ENCODE measurements at places on chromosomes 12 and 14.

- no peak for DNase-seq
Measured at GRCh38 chr14:95611293-95611880, 74.8 kb upstream of the TCL1B start.

- no peak for DNase-seq
Measured at GRCh38 chr14:81465507-81466228, 65.5 kb upstream of the STON2 start.

DNA sequence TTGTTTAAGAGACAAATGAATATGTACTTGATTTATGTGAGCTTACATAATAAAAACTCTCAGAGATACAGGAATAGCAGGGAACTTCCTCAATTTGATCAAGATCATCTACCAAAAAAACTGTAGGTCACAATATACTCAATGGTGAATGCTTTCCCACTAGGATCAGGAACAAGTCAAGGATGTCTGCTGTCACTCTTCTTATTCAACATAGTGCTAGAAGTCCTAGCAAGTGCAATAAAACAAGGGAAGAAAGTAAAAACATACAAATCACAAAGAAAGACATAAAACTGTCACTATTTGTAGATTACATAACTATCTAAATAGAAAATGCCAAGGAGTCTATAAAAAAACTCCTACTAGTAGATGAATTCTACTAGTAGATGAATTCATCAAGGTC lies 41.9 kb upstream of the PAWR start:
- no peak for DNase-seq

GRCh38 chr14:53954551-53955228 lies 1.9 kb downstream of the BMP4 start:
- no peak for DNase-seq

DNA sequence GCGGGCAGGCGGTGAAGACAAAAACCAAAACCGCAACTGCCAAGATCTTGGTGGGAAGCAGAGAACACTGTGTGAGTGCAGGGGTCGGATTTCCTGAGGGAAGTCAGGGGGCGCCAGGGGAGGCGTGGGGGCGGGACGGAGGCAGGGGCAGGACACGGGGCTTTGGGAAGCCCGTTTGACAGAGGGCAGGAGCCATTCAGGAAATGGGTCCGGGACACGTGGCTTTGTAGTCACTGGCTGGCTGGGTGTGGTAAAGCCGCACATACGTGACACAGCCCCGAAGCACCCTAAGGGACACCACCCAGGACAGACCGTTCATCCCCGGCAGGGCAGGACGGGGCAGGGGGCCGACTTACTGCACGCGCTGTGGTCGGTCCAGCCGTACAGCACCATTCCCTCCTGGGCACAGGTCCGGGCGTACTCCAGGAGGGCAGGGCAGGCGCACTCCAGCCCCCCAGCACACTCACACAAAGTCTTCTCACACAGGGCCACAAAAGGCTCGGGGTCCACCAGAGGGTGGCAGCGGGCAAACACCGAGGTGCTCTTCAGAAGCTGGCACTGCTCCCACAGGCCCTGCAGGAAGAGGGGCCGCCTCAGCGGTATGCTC lies 49.4 kb downstream of the VWF start:
- peak; percentile 15 for DNase-seq

- DNase-seq: no peak
Measured at GRCh38 chr14:103862393-103862782, 15.0 kb upstream of the PPP1R13B start.

GRCh38 chr12:96719660-96720362 lies 187.2 kb upstream of the NEDD1 start:
- peak; percentile 53 for DNase-seq

GRCh38 chr14:105329411-105330150 lies 15.0 kb downstream of the PACS2 start:
- DNase-seq: no peak

DNA sequence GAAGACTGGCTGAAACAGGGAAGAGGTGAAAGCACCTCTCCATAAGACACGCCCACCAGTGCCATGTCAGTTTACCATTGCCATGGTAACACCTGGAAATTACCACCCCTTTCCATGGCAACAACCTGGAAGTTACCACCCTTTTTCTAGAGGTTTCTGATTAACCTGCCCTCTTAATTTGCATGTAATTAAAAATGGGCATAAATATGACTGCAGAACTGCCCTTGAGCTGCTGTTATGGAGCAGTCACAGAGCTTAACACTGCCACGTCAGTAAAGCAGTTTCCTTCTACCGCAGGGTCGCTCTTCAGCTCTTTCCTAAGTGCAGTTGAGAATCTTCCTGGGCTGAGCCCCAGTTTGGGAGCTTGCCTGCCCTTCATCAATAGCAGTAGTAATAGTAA lies 55.2 kb downstream of the RASSF3 start:
- peak; percentile 58 for DNase-seq

- no peak for DNase-seq
Measured at GRCh38 chr12:69108037-69108436, 131.3 kb upstream of the CPSF6 start.

DNA sequence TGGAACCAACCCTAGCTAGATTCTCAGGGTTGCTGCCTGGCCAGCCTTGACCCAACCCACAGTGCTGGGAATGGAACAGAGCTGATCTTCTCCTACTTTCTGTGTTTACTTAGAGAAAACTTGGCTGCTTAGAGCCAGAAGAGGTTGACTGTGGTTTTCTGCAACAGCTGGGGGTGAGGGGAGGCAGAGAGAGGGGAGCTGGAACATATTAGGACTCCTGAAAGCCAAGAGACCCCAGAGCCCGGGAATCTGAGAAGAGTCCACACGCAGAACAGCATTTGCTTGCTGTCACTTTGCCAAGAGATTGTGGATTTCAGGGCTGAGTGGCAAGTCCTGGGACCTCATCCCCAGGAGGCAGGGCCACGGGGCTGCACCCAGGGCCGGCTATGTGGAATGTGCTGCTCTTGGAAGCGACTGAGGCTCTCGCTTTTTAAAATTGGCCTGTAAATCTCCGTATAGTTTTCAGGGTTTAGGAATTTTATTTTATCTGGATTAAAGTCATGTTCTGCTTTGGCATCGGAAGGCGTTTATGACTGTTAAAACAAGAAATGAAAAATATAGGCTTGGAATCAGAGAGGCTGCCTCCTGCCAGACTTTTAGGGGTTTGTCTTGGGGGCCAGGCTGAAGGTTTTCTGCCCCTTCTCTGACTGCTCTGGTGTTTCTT lies 22.3 kb upstream of the MED13L start:
- DNase-seq: no peak

GRCh38 chr12:104291867-104292524 lies 11.5 kb upstream of the EID3 start:
- no peak for DNase-seq

GRCh38 chr12:123879101-123879500 lies 93.5 kb downstream of the CCDC92 start:
- DNase-seq: no peak

DNA sequence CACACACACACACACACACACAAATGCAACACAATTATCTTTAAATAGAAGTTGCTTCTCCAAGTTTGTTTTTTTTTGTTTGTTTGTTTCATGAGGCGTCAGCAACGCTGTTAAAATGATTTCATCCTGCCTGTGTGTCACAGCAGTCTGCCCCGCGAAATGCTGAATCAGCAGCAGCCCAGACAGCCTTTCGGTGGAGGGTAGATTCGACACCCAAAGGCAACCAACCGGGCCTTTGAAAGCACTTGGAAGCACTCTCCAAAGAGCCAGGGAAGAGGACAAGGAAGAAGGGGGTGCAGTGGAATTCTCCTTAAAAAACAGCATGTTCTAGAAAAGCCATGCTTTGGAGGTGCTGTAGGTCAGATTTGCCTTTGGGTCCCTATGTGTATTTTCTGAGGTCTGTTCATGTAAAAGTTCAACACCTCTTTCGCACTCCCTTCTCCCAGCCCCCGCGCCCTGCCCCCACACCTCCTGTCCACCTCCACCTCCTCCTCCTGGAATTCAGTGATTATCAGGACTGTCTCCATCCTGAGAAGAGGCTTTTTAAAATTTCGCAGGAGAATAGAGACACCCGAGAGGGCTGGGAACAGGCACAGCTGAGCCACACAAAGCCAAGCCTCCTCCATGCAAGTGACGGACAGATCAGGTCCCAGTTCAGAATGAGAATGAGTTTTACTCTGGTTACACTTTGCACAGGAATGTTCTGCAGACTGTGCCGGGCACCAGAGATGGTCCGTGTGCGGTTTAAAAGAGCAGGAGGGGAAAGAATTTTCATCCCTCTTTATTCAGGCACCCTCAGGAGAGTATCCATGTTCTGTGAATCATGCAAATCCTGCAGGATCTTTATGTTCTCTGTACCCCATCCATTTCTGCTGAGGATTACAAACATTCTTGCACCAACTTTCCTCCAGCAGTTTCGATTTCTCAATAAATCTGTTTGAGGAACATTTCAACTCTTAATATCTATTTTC lies 177.9 kb downstream of the ETV6 start:
- no peak for DNase-seq

- DNase-seq: no peak
Measured at GRCh38 chr12:131258398-131258797, 304.7 kb downstream of the ADGRD1 start.

- DNase-seq: no peak
Measured at GRCh38 chr14:49733836-49734235, 34.1 kb upstream of the KLHDC2 start.

- DNase-seq: no peak
Measured at GRCh38 chr12:114445401-114446323, 39.7 kb upstream of the TBX5 start.

DNA sequence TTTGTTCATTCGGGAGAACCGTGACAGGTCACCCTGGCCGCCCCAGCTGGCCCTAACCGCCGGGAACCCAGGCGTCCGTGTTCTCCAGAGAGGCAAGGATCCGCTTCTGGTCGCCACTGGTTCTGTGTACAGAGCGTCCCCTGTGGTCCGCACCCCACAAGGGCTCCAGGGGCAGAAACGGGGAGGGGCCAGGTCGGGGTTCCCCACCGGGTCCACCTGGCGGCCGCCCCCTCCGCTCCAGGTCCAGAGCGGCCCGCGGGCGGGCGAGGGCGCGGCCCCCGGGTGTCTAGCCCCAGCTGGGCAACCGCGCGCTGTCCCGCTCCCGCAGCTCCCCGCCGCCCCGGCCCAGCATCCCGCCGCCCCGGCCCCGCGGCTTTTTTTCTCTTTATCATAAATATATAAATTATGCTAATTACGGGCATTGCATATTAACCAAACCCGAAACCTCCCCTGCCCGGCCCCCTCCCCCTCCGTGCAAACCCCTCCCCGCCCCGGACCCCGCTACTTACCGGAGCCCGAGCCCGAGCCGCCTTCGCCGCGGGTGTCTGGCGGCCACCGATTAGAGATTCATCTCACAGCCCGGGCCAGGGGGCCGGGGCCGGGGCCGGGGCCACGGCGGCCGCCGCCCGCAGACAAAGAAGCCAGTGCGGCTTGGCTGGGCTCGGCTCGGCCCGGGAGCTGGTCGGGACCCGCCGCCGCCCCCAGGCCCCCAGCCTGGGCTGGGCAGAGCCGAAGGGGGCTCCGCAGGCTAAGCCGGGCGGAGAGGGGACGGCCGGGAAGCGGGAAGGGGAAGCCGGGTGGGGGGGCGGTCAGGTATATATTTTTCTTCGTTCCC lies 512 bp downstream of the POU6F1 start:
- no peak for DNase-seq

DNA sequence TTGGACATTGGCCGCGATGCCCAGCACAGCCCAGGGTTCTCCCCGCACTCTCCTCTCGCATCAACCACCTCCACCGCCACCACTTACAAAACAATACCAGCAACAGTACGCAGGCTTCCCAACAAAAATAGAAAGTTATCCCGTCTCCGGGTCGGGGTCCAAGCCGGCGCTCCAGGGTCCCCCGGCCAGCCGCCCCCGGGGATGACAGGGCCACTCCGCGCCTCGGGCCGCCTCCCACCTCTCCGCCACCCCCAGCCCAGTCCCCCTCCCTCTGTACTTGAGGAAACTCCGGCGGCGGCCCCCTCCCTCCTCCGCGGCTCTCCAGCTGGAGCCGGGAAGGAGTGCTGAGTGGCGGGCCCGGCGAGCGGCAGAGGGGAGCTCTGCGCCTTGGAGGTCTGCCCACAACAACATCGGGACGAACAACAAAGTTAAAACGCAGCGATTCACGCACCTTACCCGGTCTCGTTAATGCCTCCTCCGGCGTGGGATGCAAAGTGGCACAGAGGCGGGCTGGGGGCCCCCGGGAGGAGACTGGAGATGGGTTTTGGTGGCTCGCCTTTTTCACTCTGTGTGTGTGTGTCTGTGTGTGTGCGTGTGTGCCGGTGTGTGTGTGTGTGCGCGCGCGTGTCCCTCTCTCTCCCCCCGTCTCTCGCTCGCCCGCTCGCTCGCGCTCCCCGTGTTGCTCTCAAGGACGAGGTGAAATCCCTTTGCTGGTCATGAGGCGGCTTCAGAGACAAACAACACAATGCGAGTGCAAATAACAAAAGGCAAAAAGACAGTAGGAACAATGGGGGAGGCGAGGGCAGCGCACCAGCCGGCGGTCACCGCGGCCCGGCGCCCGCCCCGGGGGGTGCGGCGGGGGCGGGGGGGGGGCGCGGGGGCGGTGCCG lies 386.8 kb downstream of the BCAT1 start:
- peak; percentile 11 for DNase-seq

DNA sequence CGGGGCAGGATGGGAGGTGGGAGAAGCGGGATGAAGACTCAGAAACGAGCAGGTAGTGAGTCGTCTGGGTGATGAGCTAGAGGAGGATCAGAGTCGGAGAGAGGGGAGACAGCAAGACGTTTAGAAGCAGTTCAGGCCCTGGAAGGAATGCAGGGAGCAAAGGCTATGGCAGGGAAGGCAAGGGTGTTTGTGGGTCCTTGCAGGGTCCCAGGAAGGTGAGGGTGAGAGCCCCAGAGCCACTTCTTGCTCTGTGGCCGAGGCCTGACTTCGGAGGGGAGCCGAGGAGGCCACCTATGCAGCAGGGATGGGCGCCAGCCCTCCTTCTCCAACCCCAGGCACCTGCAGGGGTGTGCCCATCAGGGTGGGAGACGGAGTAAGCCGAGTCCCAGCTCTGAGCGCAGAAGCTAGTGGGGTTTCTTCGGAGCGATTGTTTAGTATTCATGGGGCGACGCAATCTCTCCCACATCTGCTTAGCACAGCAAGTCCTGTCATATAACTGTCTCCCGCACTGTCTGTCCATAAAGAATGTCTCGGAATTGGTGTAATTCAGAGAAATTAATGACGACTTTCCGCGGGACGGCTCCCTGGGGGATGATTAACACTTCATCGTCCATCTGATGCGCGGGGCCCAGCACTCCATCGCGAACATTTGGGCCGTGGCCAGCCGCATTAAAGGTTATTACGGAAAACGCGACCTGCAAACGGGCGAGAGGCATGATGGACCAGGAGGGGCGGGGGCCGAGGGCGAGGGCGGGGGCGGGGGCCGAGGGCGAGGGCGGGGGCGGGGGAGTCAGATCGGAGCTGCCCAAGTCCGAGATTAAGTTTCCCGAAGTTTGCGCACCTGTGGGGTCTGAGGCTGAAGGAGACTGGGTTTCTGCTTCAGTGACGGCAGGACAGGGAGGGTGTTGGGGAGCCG lies 12.2 kb upstream of the CALCOCO1 start:
- no peak for DNase-seq

- DNase-seq: no peak
Measured at GRCh38 chr12:76799362-76799761, 35.4 kb downstream of the ZDHHC17 start.

GRCh38 chr12:62472472-62472871 lies 5.8 kb downstream of the MON2 start:
- no peak for DNase-seq
